ENCODE measurements at places on chromosomes 2 and 18.

- no peak for DNase-seq
Observed at GRCh38 chr18:74899554-74899953, 301.9 kb downstream of the ZNF407 start.

DNA sequence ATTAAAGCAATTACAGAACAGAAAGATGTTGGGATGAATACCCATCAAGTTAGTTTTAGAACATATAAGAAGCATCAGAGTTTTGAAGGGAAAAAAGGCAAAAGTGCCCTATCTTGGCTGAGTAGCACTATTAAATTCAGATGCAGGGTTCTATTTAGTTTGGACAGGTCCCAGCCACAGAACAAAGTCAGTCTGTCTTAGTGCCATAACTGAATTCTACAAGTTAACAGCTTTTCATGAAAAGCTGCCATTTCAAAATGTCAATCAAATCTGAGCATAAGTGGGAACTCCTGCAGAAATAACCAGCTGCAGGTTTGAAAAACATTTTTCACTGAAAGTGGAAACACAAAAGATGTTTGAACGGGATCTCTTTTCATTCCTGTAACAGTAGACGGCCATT lies 160.4 kb downstream of the SRBD1 start:
- DNase-seq: no peak

DNA sequence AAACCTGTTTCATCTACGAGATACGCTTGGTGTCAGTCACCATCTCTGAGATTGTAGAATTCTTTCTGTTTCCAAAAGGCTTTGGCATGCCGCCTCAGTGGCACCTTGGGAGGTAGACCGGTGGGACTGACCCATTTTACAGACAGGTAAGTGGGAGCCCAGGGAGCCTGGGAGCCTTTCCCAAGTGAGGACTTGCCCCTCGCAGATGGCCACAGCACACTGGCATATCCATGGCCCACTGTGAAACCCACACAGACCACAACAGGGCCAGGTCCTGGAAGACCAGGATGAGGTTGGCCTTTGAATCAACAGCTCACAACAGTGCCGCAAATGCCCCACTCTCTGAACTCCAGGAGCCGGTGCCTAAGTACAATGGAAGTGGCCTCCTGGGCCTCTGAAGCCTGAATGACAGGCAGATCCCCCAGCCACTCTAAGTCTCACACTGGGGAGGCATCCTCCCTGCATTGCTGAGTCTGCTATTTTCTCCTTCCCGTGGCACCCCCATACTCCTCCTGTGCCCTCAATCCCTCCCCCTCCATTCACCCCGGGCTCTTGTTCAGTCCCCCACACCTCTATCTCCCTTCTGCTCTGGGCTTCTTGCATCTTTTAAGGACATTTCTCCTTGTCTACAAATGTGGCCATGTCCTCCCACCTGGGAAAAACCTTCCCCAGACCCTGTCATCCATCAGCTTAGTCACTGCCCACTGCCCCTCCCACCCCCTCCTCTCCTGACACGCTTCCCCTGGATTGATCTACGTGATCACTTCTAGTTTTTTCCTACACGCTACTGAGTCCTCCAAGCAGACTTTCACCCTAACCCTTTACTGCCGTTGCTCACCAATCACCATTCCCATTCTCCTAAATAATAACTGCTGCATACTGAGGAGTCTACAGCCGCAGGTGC lies 26.2 kb downstream of the CENPA start:
- no peak for DNase-seq

- DNase-seq: no peak
Observed at GRCh38 chr2:241794250-241794823, 14.7 kb upstream of the NEU4 start.

DNA sequence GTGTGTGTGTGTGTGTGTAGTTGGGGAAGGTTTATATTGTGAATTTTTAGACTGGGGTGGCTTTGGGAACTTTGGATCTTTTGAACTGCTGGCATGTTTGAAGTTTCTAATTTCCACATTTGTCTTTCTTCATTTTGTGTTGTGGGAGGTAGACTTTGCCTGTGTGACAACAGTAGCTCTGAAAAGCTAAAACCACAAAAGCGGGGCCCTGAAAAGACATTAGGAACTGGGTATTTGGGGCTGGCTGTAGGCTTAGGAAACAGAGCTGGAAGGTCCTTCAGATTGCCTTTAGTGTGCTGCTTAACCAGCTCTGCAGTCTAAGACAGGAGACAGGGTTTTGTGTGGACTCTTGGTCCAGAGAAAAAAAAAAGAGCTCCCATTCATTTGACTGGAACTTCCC lies 27.2 kb upstream of the DOCK10 start:
- no peak for DNase-seq

- no peak for DNase-seq
Observed at GRCh38 chr2:29377788-29378187, 262.6 kb downstream of the CLIP4 start.

- DNase-seq: no peak
Observed at GRCh38 chr2:54578648-54579045, 122.5 kb downstream of the SPTBN1 start.

Data from body of pancreas (tissue), 4 donors.